A549 treated with Mapracorat at 1 μM for 4 hours (cell line): ENCODE measurements at places on chromosomes 7 and 10. TPM values are rescaled to one million over a fixed set of nuclear protein-coding genes. Genes with fewer than 3 reads are reported as not detected.

GHRHR gene
- not detected in 5 replicates for total RNA-seq

ENKUR gene
- total RNA-seq: 0.19 to 0.41 TPM (median 0.35 TPM) in 5 replicates

CUTC gene
- total RNA-seq: 31.5 to 33.4 TPM (median 32.0 TPM) in 5 replicates

GRM3 gene
- total RNA-seq: not detected in 5 replicates

SLC13A4 gene
- 0.07 to 0.23 TPM in 2 of 5 replicates, not detected in the others for total RNA-seq

PRXL2A gene
- total RNA-seq: 39.0 to 46.4 TPM (median 44.3 TPM) in 5 replicates

FGFBP3 gene
- 2.2 to 3.1 TPM (median 2.4 TPM) in 5 replicates for total RNA-seq

TCF7L2 gene
- total RNA-seq: 16.8 to 20.9 TPM (median 17.5 TPM) in 5 replicates
